Stimulated activated CD4-positive, alpha-beta T cell treated with anti-CD3 and anti-CD28 coated beads, Interleukin-12 subunit alpha, Interleukin-12 subunit beta, amount 100 ng/mL, for 4 hours (primary cell): ENCODE measurements at places on chromosomes 7 and 10.

GRCh38 chr7:91527460-91527859 is 263.2 kb downstream of the FZD1 start:
- no peak for DNase-seq

GRCh38 chr7:116024826-116025809 is 5.4 kb downstream of the TFEC start:
- DNase-seq, result no peak

GRCh38 chr7:158672975-158673374 is 31.6 kb downstream of the NCAPG2 start:
- DNase-seq, result no peak

DNA sequence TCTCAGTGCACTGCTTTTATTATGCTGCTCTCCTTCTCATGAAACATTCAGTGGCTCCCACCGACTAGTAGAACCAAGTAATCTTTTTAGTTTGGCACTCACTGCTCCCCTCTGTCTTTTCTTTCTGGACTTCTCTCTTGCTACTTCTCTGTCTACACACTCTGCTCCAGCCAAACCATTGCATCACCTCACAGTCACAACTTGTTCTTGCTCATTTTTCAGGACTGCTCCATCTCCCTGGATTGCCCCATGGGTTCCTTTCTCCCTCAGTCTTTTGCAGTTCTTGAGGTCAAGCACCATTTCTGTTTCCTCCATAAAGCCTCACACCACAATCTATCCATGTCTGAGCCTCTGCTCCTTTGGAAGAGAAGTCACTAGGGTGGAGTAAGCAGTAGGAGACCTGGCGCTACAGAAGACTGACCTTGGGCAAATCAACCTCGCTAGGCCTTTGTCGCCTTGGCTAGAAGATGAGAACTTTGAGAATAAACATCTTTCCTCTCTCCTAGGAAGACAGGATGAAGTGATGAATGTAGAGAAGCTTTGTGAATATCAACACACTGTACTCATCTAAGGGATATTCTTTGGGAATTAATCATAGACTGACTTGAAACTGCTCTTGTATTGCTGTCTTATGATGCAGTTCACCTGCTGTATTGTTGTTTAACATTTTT is 186.2 kb downstream of the LRMDA start:
- DNase-seq, result no peak

DNA sequence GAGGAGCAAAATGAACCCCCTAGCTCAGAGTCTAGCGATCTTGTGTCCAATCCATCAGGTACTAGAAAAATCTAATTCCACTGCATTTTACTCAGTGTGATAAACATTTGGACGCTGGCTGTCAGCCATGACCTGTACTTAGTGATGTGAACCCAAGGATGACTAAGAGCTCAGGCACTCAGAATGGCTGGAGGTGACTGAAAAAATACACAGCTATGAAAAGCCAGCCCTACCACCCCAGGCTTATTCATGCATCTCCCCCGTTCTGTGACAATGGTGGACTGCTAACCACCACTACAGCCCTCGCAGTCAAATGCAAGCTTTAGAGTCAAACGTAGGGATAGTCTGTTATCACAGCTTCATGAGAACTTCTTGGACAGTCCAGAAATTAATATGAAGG is 14.9 kb downstream of the AFAP1L2 start:
- DNase-seq, result no peak

DNA sequence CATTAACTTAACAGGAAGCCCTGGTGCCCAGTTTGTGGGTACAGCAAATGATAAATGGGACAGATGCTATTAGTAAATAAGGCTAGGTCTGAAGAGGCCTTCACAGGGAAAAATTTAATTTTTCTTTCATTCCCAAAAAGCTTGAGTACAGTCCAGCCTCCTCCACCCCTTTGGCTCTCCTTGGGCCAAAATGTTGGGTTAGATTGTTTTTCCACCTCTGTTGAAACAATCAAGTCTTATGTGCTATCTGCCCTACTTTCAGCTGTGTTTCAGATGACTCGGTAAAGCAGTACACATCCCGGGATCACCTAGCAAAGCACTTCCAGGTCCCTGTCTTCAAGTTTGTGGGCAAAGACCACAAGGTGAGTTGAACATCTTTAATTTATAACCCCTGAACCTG is 24.3 kb downstream of the PLA2G12B start:
- no peak for DNase-seq

- no peak for DNase-seq
These were observed 88.0 kb upstream of the CTTNBP2 start for GRCh38 chr7:117961235-117961634.

GRCh38 chr10:82160307-82160706 is 285.3 kb downstream of the NRG3 start:
- DNase-seq, result no peak

DNA sequence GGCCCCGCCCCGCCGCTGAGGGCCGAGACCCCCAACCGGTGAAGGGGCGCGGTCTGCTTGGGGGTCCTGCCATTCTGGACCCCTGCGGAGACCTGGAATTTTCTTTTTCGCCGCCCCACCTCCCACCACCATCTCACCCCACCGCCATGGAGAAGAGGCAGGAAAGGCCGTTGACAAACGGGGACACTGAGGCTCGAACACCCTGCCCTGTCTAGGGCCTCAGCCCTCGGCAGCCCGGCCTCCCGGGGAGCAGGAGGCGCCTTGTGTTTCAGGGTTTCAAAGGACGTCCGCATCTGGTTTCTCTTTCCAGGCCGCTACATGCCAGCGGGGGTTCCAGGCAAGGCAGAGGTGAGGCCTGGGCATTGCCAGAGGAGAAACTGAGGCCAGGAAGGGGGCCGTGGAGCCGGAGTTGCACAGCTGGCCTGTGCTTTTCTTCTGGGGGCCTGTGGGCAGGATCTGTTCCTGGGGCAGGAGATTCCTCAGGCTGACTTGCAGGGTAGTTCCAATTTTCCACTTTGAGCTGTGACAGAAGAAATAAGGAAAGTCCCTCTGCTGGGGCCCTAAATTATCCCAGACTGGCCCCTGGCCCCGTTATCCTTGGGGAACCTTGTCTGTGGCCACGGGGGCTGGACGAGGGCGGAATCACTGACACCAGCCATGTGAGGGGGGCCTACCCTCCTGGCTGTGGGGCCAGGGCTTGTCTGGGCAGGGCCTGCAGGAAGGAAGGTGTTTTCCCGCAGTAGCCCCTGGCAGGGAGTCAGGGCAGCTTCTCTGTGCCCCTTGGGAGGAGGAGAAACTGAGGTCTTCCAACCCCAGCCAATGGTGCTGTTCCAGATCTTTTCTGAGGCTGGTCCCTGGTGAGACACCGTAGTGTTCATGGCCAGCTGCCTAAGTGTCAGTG is 900 bp upstream of the MICALL2 start:
- DNase-seq, result no peak

DNA sequence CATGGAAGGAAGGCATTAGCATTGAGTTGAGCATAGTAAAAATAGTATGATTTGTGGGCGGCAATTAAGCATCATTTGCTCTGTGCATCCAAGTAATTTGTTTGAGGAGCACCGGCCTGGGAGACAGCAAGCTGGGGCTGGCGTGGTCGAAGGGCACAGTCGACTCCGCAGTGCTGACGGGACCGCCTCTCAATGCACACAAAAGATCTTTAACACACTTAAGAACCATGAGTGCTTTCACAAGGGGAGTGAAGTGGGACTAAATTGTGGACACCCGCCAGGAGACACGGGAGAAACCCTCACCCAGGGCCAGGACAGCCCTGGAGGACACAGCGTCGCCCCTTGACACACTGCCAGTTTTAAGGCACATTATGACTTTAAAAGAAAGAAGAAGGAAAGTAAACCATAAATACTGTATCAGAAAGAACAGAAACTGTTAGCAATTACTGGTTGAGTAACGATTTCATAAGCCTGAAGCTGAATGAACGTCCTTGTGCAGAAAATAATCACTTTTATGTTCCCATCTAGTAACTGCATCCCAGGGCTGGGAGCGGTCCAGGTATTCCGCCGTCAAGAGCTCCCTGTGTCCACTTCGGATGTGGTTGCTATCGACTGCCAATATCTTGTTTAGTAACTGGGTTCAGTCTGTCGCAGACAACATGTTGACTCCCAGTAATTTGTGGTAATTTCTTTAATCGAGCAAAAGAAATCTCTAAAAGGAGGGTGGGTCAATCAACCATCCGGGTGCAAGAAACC is 102.1 kb downstream of the EBF3 start:
- DNase-seq, result no peak

DNA sequence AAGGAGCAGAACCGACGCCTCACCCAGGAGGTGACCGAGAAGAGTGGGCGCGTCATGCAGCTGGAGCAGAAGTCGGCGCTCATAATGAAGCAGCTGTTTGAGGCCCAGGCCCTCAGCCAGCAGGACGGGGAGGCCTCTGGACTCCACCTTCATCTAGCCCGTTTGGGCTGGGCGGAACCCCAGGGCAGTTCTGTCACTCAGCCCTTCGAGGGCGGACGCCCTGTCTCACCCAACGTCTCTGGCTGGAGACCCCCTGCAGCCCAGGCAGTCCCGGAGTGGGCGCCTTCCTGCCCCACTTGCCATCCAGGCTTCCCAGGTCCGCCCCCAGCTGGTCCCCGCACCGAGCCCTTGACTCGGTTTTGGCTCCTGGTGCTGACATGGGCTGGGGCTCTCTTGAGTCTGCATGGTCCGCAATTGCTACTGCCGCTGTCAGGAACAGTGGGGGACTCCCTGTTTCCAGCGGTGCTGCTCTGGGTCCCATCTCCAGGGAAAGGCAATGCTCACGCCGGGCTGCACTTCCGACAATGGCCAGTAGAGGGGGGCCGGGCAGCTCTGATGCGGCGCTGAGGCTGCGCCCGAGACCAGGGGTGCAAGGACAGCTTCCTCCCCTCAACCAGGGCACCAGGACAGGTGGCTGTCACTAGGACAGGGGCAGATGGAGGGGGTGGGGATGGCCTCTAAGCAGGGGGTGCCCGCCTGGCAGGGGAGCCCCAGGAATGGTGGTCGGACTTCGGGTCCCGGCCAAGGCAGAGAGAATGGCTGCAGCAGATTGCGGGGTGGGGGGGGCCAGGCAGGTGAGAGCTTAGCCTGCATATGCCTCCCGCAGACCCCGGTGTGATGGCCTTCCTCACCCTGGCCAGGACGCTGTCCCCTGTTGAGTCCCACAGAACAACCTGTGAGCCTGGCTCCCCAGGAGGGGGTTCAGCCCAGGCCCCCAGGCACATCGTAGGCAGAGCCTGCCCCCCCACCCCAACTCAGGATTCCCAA is 71.2 kb upstream of the KCTD7 start:
- DNase-seq, result peak; percentile 77

- no peak for DNase-seq
These were observed 84.8 kb downstream of the FOXL3 start for GRCh38 chr7:374706-375311.

DNA sequence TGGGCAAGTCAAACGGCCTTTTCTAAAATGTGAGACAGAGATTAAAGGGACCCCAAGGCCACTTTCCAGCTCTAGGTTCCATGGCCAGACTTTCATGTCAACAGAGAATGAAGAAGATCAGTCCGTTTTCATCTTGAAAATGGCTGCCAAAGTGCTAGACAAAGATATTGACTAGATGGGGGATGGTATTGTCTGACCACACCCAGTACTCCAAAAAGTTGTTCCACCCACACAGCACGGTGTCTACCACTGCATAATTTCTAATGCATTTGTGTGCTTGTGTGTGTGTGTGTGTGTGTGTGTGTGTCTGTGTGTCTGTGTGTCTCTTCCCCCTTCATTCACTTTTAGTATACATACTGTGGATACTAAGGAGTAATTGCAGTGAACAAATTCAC is 1.3 kb downstream of the COL1A2 start:
- DNase-seq, result no peak

GRCh38 chr7:12469568-12469967 is 65.9 kb upstream of the VWDE start:
- DNase-seq, result no peak

DNA sequence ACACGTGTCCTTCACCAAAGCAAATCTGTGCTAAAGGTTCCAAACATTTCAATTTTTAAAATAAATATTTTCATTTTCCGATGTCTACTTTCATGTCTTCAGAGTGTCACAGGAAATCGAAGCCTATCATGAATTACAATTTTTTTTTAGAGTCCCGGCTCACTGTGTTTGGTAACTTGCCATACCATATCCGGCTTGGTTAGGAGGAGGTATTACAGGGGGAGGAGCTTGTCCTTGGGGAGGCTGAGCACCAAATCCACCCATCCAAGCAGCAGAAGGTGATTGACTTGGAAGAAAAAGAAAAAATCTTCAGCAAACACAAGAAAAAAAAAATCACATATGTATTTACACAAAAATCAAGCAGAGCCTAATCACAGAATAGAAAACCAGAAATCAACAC is 21.3 kb downstream of the TIAL1 start:
- DNase-seq, result no peak

DNA sequence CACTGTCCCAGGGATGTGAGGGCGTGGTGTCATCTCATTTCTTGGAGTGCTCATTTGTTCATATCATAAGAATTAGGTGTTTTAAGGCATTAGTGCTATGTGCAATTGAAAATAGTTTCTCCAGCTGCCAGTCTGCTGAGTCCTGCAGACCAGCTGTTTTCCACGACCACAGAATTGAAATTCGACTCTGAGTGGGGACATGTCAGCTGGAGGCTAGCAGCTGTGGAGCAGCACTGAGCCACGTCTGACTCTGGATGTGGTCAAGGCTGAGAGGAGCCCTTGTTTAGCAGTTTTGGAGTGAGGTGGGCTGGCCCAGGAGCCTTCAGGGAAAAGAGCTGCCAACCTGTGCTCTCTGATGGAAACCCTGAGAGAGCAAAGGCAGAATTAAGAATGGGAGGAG is 156.3 kb upstream of the GRB10 start:
- DNase-seq, result no peak

DNA sequence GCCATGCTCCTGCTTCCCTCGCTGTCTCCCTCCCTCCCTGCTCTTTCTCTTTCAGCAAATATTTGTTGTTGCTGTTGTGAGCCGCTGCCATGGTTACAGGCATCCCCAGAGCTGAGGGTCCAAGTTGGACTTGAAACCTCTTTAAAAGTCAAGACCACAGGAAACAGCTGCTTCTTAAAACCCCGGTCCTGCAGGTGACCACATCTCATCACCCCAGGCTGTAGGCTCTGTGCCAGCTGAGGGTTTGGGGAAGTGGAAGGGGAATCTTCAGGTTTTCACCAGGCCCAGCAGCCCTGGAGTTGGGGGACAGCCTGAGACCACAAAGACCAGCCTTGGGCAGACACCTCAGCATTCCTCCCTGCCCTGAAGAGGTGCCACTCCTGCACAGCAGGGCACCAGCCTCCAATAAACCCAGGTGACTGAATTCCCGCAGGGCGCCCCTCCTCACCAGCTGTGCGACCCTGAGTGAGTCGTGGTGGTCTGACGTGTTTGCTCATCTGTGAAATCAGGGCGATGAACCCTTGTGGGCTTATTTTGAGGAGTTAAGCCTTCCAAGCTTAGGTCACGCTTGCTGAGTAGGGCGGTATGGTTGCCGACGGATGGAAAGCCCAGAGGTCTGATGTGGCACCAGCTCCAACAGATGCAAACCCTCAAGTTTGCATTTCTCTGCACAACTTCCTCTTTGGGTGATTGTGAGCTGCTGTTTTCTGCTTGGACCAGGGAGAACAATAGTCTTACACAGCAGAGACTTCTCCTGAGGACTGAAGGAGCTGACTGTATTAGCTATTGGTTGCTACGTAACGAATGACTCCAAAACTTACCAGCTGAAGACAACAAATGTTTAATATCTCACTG is 24.8 kb downstream of the NPTX2 start:
- DNase-seq, result no peak

GRCh38 chr10:29473087-29473356 is 161.7 kb downstream of the SVIL start:
- DNase-seq, result no peak

- DNase-seq, result no peak
These were observed 13.1 kb upstream of the HABP2 start for GRCh38 chr10:113539789-113540188.

GRCh38 chr7:43487731-43488073 is 95.2 kb upstream of the STK17A start:
- DNase-seq, result no peak
